ENCODE measurements at places on chromosomes 11 and 22. TPM values are rescaled to one million over a fixed set of nuclear protein-coding genes. Genes with fewer than 3 reads are reported as not detected.

GRCh38 chr22:47001288-47001687 lies 238.8 kb downstream of the TBC1D22A start:
- no peak overlapping the region for H3K27ac ChIP-seq
- H3K36me3 ChIP-seq, result no peaks in the 10 kb centered on the region
- H3K27me3 ChIP-seq, result no peaks in the 10 kb centered on the region
- H3K4me3 ChIP-seq, result no peak overlapping the region

DNA sequence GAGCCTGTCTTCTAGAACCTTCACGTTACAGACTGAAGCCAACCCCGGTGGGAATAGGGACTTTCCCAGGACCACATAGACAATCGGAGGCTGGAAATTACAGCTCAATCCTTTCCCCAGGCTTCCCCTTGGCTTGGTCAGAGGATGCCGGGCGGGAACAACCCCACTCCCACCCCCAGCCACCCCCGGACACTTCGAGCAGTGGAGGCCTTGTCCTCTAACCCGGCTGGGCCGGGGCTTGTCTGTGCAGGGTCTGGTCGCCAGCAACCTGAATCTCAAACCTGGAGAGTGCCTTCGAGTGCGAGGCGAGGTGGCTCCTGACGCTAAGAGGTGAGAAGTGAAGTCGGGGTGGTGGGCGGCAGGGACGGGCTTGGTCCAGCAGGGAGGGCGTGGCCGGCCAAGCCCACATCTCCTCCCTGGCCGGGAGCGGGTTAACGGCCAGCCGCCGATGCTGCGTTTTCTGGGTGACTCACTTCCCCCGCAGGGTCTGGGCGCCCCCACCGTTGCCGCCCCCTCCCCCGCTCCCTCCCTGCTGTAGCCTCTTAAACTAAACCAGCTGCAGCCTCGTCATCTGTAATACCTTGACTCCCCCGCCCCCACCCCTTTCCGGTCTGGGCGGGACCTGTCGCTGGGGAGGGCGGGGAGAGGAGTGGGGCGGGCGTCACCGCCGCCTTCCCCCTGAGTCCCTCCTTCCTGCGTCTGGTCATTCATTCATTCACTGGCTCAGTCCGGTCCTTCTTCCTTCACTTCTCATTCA lies 1.5 kb downstream of the LGALS1 start:
- H3K27ac ChIP-seq, result peak overlapping the region; percentile 76
- H3K4me1 ChIP-seq, result peaks cover 35% of the 10 kb centered on the region
- no peaks in the 10 kb centered on the region for H3K27me3 ChIP-seq

DNA sequence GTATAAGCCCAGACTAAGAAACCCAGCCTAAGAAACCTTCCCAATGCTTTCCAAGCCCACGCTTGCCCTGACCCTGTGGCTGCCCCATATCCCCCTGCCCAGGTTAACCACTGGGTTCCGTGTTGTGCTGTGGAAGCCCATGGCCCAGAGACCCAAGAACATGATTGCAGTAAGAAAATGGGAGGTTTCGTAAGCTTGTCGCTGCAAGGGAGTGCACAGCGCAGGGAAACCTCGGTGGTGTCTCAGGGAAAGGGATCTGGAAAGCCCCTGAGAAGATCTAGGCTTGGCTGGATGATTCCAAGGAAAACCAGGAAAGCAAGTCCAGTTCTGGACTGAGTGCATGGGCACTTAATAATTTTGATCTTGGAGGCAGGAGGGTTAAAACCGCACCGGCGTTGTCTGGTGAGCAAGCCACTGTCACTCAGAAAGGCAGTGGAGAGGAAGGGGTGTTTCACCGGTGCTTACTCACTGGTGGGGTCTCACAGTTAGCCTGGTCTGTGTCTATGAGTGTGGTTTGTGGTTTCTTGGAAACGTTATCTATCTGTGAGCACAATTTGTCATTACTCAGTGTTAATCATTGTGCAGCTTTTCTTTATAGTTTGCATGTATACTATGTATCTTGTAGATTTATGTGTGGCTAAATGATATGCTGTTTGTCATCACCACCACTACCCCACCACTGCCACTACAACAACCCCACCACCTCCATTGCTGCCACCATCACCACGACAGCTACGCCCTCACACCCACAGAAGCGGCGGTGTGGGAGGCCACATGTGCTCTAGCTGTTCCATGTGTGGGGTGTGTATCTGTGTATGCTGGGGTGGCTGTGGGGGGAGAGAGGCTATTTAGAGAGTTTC lies 53.3 kb upstream of the PRDM11 start:
- H3K27ac ChIP-seq, result peak overlapping the region; percentile 58
- DNase-seq, result peak; percentile 91
- H3K4me3 ChIP-seq, result no peak overlapping the region
- peaks cover 57% of the 10 kb centered on the region for H3K4me1 ChIP-seq
- H3K36me3 ChIP-seq, result no peaks in the 10 kb centered on the region

DNA sequence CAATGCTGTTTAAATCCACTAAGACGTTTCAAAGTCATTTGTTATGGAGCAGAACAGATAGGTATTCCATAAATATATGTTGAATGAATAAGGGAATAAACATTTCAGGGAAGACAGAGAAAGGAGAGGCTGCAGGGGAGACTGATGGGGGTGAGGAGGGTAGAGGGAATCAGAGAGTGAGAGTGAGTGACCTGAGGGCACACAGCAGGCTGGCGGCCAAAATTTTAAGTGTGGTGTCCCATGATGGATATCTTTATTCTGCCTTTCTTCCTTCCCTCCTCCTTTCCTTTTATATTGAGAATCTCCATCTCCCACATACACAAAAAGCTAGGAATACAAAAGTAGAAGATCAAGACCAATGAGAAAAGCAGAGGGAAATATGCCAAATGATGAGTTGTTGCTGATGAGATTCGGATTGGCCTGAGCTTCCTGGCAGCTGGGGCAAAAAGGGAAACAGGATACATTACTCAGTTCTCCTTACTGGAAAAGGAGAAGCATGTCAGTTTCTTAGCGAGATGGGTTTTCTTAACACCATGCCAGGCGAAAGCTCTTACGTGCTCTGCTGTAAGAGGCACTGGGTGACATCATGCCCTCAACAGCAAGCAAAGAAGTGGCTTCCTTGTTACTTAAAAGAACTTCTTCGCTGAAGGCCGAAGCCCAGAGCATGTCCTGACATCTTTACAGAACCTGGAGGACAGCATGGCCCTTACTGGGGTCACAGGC lies 11.2 kb upstream of the CYTH4 start:
- DNase-seq, result no peak
- H3K4me3 ChIP-seq, result no peak overlapping the region
- no peaks in the 10 kb centered on the region for H3K36me3 ChIP-seq
- H3K27me3 ChIP-seq, result no peaks in the 10 kb centered on the region

- H3K27ac ChIP-seq, result no peak overlapping the region
- H3K36me3 ChIP-seq, result no peaks in the 10 kb centered on the region
These were observed 35.9 kb downstream of the SHISAL1 start for GRCh38 chr22:44276706-44277356.

DNA sequence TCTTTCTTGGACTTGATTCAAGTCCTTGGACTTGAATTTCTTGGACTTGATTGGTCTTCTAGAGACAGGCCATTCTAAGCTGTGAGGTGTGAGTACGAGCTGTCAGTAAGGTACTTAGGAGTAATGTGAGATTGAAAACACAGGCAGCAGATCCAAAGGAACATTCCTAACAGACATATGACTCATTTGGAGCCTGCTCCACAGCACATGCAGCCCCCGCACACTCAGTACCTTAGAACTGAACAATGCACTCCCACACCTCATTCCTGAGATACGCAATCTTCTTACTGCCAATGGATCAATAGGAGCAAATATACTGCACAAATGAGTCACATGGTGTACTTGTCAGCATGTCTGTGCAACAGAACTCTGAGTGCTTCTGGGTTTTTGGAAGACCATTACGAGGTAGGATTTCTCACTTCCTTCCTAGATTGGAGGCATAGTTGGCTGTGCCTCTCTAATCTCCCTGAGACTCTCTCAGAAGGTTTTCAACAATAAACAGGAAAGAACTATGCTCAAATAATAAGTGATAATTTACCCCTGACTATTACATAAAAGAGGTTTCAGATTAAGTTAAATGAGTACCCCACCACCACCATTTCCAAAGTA lies 243.1 kb downstream of the KCNA4 start:
- H3K27me3 ChIP-seq, result no peaks in the 10 kb centered on the region
- no peaks in the 10 kb centered on the region for H3K36me3 ChIP-seq
- no peaks in the 10 kb centered on the region for H3K4me1 ChIP-seq
- DNase-seq, result no peak
- H3K27ac ChIP-seq, result no peak overlapping the region

DNA sequence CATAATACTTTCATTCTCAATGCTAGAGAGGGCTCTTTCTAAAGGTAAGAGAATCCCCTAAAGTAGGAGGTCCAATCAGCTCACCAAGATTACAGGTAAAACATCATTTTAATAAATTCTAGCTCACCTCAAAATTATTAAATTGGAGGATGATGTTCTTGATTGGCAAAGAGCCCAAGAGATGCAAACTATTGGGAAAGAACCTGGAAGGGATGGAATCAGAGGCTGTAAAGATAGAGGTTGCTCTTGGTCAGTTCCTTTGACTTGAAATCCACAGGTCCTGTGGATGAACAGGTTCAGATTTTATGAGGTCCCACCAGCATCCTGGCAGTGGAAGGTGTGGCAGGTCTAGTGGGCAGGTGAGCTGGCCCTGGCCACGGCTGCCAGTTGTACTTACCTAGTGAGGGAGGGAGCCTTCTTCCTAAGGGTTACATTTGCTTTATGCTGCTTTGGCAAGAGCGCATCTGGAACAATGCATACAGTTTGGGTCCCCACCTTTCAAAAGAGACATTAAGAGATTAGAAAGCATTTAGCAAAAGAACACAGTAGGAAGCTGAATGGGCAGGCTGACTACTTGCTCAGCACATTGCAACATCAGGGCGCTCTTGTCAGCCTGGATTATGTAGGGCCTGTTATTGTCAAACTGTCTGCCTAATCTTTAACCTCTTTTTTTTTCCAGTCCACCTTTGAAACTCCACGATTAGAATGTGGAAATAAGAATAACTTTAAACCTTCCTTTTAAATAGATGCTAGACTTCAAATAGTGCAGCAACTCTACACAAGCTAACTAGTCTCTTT lies 97.0 kb downstream of the RDX start:
- no peaks in the 10 kb centered on the region for H3K27me3 ChIP-seq
- DNase-seq, result no peak
- no peak overlapping the region for H3K4me3 ChIP-seq
- H3K36me3 ChIP-seq, result no peaks in the 10 kb centered on the region
- peaks cover 33% of the 10 kb centered on the region for H3K4me1 ChIP-seq

The GDPD4 gene
- not detected for total RNA-seq

All from SJSA1 (cell line).